ENCODE measurements at places on chromosomes 1 and 21.

DNA sequence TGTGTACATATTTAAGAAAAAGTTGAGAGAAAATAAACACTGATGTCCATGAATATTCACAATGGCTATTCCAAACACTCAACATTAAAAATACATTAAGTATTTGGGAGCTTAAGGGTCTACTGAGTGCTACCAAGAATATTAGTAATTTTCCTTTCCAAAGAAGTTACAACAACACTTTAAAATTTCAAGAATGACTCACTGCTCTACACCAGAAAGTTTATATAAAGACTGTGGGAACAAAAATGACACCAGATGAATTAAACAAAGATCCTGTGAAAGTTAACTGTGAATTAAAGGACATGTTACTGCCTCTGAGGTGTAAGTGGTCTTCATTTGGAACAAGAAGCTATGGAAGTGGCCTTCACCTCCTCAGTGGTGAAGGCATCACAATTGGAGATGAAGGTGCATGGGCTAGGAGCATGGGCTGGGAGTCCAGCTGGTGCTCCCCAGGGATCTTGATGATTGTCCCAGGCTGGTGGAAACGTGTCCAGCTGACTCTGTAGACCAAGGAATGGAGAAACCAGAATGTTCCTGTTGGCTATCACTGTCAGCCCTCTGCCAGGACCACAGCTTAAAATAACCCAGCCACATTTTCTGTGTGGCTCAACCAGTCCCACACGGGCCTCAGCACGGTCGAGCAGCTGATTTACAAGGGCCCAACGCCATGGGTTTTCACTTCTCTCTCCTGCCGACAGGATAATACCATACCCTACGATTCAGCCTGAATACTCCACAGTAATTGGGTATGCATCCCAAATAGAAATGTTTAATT lies 28.8 kb downstream of the TAF5L start:
- DNase-seq: no peak

GRCh38 chr1:157781048-157781447 lies 4.1 kb upstream of the FCRL2 start:
- no peak for DNase-seq

- DNase-seq: no peak
Observed at GRCh38 chr1:6594977-6595740, 7.5 kb downstream of the KLHL21 start.

DNA sequence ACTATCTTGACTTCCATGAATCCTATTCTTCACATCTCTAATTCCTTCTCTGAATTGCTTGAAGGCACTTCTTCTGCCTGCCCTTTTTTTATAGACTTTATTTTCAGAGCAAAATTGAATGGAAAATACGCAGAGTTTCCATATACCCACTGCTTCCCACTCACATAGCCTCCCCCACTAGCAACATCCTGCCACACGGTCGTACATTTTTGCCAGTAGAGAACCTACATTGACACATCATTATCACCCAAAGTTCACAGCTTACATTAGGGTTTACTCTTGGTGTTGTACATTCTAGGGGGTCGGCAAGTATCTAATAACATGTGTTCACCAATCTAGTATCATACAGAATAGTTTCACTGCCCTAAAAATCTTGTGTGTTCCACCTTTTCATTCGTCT lies 12.3 kb downstream of the EEIG2 start:
- no peak for DNase-seq

DNA sequence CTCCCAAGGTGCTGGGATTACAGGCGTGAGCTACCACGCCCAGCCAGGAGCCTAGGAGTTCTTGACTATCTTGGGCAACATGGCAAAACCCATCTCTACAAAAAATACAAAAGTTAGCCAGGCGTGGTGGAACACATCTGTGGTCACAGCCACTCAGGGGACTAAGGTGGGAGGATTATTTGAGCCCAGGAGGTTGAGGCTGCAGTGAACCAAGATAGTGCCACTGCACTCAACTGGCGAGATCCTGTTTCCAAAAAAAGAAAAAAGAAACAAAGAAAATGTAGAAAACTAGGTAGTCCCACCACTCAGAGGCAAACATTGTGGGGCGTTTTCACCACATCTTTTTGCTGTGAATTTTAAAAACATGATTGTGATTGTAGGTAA lies 141.3 kb downstream of the ZZZ3 start:
- no peak for DNase-seq

DNA sequence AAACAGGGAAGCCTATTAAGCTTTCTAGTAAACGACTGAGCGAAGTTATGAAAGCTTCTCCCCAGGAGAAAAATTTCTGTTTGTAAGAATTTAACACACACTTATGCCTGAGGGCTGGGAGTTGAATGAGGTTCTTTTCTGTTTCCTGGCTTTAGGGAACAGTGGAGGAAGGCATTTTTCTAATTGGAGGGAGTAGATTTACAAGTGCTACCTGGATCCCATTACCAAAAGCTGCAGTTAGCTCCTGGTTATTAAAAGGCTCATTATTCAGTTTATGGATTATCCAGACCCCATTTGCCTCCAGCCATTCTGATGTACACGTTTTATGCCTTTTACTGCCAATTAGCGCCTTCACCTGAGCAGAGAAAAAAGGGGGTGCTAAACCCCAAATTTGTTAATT lies 7.5 kb downstream of the ST6GALNAC3 start:
- DNase-seq: no peak

GRCh38 chr1:22376001-22376400 lies 75.7 kb upstream of the ZBTB40 start:
- no peak for DNase-seq

DNA sequence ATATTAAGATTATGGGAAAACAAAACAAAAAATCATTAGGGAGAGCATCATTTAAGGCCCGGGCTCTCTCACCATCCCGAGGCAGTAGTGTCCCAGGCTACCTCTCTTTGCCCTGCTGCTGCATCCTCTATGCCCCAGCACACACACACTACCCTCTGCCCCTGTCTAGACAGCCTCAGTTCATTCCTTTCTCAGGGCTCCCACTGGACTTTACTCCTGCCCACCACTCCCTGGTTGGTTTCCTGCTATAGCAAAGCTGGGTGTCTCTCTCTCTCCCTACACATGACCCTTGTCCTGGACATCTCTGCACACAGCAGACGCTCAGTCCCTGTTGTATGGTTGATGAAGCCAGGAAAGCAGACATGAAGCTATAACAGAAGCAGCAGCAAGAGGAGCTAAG lies 30.7 kb downstream of the GNG12 start:
- no peak for DNase-seq
